ENCODE measurements at places on chromosomes 7 and 10. TPM values are rescaled to one million over a fixed set of nuclear protein-coding genes. Genes with fewer than 3 reads are reported as not detected.

The LOXL4 gene
- total RNA-seq = 0.13 TPM

The OGDHL gene
- total RNA-seq = 16.6 TPM

The ETV1 gene
- 91.2 TPM for total RNA-seq

The CYP3A7 gene
- total RNA-seq = not detected

The HMX2 gene
- total RNA-seq = 1.3 TPM

The CCL26 gene
- 14.8 TPM for total RNA-seq

The OR2A5 gene
- total RNA-seq = not detected

The CYP3A5 gene
- not detected for total RNA-seq

The PLEKHS1 gene
- total RNA-seq = not detected

The SYT15 gene
- total RNA-seq = 1.5 TPM

The HYAL4 gene
- not detected for total RNA-seq

The ACTR3C gene
- total RNA-seq = not detected

The BAMBI gene
- total RNA-seq = 26.4 TPM

The AKR1C2 gene
- total RNA-seq = 1.0 TPM

The ITGB8 gene
- total RNA-seq = 3.6 TPM

The PSD gene
- 5.6 TPM for total RNA-seq

The C10orf67 gene
- total RNA-seq = 0.11 TPM

The ZNF316 gene
- 15.5 TPM for total RNA-seq

The TDRD1 gene
- 0.92 TPM for total RNA-seq

The SDK1 gene
- total RNA-seq = 7.3 TPM

The FOXP2 gene
- 0.43 TPM for total RNA-seq

The TUBB8 gene
- 1.5 TPM for total RNA-seq

The REEP3 gene
- total RNA-seq = 32.6 TPM

The CFAP70 gene
- 0.30 TPM for total RNA-seq

The WNT8B gene
- 0.67 TPM for total RNA-seq

Data from H1 (cell line).